SK-N-MC (cell line): ENCODE measurements at places on chromosomes 1 and 21.

DNA sequence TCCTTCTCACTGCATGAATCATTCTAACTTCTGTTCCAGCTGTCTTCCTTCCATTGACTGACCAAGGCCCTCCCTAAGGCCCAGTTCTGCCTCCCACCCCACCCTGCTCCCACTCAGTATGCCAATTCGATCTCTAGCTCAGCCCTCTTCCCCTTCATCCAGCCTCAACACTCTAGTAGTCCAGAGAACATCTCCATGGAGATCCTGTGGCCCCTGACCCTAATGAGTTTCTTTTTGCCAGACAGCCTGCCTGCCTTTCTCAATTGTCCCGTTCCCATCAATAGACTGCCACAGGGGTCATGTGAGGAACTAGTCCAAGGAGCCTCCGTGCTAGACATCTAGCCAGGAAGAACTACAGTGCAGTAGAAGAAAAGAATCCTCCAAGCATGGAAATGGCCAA is 26.4 kb downstream of the RRAGC start:
- no peak for DNase-seq

DNA sequence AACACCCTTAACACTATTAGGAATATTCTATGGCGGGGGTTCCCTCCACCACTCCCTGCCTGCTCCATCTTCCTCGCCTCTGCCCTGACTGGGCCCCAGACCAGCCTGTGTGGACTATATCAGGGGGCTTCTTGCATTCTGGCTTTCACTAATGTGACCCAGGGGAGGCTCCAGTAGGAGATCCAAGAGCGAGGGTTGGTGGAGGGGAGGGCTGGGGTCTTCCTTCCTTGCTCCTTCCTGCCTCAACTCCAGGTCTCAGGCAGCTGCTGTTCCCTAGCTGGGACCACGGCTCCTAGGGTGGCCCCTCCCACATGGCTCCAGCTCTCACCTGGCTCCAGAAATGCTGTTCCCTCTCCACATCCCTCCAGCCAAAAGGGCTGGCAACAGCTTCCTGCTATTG is 257.4 kb downstream of the MATN1 start:
- no peak for DNase-seq

- DNase-seq: no peak
Observed at GRCh38 chr1:192980856-192981255, 78.3 kb downstream of the UCHL5 start.

DNA sequence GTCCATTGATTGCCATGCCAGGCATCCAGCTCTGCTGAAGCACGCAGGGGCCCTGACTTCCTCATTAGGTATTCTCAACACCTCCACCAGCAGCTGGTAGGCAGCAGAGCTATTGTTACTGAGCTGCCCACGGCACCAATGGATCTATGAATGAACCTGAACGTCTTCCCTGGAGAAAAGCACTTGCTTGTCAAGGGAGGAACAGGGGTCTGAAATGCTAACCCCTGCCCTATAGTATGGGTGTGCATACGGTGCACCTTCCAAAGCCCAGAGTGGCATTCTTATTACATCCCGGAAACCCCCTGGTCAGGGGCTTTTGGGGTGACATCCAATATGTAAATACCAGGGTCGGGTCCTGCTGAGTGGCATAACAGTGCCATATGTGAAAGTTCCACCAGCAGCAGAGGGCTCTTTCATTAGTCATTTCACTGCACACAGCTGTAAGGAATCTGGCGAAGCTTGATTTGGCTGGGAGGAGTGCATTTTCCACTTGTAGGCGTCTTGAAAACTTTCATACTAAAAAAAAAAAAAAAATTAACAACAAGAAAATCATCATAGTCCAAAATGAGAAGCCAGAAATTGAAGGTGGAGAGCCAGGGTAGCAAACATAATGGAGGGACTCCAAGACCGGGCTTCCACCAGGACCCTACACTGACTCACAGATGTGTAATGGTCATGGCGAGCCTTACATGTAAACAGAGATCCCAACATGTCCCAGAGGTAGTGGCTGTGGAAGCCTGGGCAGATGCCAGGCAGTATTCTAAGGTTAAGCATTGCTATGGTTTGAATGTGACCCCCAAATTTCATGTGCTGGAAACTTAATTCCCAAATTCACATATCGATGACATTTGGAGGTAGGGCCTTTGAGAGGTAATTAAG is 58.8 kb upstream of the PRDX6 start:
- DNase-seq: no peak

- DNase-seq: no peak
Observed at GRCh38 chr1:159179906-159180305, 8.5 kb downstream of the CADM3 start.

GRCh38 chr1:24118410-24119242 is 6.7 kb upstream of the MYOM3 start:
- no peak for DNase-seq

GRCh38 chr1:215957663-215958062 is 390.6 kb downstream of the KCTD3 start:
- DNase-seq: no peak

DNA sequence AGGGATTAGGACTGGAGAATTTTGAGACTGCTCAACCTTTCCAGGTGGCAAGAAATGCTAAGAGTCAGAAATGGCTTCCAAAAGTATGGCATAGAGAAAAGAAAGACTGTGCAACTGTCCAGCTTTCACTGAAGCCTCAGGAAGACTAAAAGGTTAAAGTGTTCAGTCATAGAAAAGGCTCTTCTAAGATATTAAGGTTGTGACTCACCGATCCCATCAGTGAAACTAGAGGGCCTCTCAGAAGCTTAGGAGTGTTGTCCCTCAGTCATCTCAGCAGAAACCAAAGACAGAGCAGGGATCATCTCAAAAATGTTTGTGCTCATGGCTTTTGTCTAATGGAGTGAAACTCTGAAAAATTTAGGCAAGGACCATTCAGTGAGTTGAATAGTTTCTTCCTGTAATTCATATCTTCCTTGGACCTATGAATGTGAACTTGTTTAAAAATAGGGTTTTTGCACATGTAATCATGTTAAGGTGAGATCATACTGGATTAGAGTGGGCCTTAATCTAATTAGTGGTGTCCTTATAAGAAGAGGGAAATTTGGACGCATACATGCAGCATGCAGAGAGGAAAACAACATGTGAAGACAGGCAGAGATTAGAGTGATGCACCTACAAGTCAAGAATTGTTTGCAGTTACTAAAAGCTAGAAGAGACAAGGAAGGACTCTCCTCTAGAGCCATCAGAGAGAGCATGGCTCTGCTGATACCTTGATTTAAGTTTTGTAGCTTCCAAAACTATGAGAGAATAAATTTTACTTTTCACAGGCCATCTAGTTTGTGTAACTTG is 71.3 kb downstream of the RPE65 start:
- DNase-seq: no peak

DNA sequence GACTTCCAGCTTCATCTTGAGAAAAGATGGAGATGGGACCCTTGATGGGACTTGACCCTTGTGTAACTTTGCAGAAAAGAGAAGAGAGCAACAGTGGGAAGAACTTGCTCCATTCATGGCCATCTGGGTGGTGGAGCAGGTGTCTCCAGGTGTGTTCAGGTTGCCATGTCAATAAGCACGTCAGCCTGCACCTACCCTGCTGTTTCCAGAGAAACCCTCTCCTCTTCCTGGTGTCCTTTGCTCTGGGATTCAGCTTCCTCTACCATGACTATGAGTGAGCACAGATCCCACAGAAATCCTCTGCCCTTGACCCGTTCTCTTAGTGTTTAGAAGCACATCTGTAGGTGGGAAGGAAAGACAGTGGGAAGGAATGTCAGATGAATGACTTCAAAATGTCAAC is 21.8 kb upstream of the OTUD3 start:
- no peak for DNase-seq

- no peak for DNase-seq
Observed at GRCh38 chr1:168421399-168422004, 122.3 kb downstream of the XCL2 start.

DNA sequence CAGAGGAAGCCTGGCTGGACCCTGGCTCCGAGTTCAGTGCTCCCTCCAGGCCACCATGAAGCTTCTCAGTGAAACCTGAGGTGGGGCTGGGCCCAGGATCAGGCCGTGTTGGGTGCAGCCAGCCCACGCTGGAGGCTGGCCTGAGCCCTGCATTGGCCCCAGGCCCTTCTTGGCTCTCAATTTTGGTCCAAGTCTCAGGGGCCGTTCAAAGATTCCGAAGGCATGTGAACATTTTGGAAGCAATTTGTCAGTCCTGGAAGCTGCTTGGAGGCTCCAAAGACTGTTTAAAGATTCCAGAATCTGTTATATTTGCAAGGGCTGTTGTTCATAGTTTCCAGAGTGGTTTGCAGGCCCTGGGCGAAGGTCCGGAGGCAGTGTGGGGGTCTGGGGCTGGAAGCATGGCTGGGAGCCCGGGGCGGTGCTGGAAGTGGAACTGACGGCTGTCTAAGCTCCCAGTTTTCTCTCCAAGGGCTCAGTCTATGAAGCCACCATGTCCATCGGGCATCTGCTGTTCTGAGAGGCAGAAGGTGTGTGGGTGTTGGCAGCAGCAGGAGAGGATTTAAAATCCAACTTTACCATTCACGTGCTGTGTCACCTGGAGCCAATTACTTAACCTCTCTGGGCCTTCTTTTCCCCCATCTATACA is 104.9 kb downstream of the EPHB2 start:
- no peak for DNase-seq

DNA sequence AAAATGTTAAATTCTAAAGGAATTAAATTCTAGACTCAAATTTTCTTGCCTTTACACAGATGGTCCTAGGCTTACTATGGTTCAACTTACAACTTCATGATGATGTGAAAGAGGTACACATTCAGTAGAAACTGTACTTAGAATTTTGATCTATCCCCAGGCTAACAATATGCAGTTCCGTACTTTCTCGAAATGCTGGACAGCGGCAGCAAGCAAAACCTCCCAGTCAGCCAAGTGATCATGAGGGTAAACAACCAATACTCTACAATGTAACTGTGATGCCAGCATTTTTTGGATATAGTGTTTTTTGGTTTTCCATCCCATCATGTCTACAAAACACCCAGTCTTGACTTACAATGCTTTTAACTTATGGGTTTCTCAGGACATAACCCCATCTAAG is 25.7 kb downstream of the VAV3 start:
- no peak for DNase-seq

GRCh38 chr1:75707191-75707590 is 17.3 kb upstream of the ACADM start:
- no peak for DNase-seq

DNA sequence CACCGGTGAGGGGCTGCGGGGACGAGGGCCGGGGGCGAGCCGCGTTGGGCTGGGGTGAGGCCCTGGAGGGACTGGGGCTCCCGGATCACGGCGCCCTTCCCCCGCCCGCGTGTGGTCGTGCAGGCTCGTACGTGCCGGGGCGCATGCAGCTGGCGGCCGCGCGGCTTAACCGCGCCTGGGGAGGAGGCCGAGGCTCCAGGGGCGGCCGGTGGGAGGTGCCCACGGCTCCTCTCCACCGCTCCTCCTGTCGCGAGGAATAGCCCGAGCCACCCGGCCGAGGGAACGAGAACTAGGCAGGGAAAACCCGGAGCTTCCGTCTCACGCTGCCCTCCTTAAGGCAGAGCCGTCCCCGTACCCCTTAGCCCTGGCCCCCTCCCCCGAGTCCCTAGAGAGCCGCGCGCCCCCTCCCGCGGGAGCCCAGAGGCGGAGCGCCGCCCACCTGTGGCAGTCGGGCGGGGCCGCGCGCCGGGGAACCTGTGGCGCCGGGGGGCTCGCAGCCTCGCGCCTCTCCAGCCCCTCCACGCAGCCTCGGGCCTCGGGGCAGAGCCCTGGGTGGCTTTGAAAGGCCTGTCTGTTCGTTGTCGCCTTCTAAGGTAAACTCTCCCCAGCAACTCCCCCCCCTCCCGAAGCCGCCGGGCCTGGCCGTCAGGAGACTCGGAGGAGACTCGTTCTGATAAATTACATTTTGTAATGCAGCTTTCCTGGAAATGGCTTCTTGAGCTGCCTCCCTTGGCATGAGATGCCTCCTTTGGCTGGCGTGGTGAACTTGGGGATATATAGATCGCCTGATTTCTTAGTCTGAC is 746 bp downstream of the AK4 start:
- no peak for DNase-seq

GRCh38 chr1:100928128-100928527 is 32.2 kb downstream of the SLC30A7 start:
- DNase-seq: no peak

GRCh38 chr1:5903680-5904079 is 88.5 kb downstream of the NPHP4 start:
- no peak for DNase-seq

- DNase-seq: no peak
Observed at GRCh38 chr1:16294219-16295212, 57.5 kb upstream of the CPLANE2 start.

DNA sequence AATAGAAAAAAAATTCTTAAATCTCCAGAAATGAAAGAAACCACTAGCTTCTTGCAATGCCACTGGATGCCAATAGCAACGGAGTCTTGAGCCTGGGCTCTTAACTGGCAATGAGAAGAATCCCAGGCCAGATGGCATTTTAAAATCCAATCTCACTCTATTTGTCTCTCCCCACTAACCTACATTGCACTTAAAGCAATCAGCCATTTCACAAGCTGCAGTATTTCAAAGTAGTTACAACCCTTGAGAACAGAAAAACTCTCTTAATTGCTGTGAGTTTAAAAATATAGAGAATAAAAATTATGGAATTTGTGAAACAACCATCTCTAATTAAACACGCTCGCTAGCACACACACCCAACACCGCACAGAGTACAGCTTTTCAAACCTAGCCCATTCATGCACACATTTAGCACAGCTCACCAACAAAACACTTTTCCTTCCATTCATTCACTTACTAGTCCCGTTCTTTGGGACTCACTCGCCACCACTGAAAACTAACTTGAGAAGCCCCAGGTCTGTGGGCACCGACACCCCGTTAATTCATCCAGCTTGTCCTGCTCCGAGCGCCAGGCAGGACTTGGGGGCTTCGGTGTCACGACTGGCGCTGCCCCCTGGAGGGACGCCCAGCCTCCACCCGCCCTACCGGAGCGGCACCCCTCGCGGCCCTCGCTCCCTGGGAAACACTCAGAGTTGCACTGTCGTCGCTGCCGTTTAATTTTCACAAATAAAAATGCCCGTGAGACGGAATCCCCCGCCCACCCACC is 1.0 kb downstream of the DDAH1 start:
- DNase-seq: no peak

- DNase-seq: no peak
Observed at GRCh38 chr1:6911021-6911941, 126.0 kb downstream of the CAMTA1 start.

GRCh38 chr1:173181791-173182190 is 25.3 kb downstream of the TNFSF4 start:
- no peak for DNase-seq
